ENCODE measurements at places on chromosomes 2 and 18.

- no peaks in the 10 kb centered on the region for H3K36me3 ChIP-seq
- no peak for DNase-seq
- H3K27ac ChIP-seq = no peak overlapping the region
Observed at GRCh38 chr2:43791035-43791765, 17.4 kb downstream of the DYNC2LI1 start.

- H3K27me3 ChIP-seq = no peaks in the 10 kb centered on the region
- H3K4me1 ChIP-seq = no peaks in the 10 kb centered on the region
- no peak overlapping the region for H3K4me3 ChIP-seq
- DNase-seq = no peak
- H3K27ac ChIP-seq = no peak overlapping the region
Observed at GRCh38 chr18:50494569-50494968, 65.3 kb upstream of the MAPK4 start.

- no peak overlapping the region for H3K27ac ChIP-seq
- no peak overlapping the region for H3K4me3 ChIP-seq
- H3K36me3 ChIP-seq = no peaks in the 10 kb centered on the region
- DNase-seq = no peak
- no peaks in the 10 kb centered on the region for H3K4me1 ChIP-seq
- H3K27me3 ChIP-seq = no peaks in the 10 kb centered on the region
Observed at GRCh38 chr2:40642237-40642636, 190.3 kb upstream of the SLC8A1 start.

DNA sequence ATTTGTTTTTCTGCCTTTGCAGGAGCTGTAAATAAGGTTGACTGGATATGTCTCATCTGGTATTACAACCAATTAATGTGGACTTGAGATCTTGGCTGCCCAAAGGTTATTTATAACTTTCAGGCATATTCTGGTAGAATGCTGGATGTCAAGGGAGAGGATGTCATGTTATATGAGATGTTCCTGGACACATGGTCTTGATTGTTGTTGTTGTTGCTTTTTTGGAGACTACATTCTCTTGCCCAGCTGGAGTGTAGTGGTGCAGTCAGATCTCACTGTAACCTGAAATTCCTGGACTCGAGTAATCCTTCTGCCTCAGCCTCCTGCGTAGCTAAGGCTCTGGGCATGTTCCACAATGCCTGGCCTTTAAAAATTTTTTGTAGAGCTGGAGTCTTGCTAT is 83.3 kb downstream of the LCLAT1 start:
- no peaks in the 10 kb centered on the region for H3K27me3 ChIP-seq
- H3K27ac ChIP-seq = no peak overlapping the region
- no peaks in the 10 kb centered on the region for H3K36me3 ChIP-seq
- no peak for DNase-seq
- H3K4me1 ChIP-seq = peaks cover 8% of the 10 kb centered on the region

DNA sequence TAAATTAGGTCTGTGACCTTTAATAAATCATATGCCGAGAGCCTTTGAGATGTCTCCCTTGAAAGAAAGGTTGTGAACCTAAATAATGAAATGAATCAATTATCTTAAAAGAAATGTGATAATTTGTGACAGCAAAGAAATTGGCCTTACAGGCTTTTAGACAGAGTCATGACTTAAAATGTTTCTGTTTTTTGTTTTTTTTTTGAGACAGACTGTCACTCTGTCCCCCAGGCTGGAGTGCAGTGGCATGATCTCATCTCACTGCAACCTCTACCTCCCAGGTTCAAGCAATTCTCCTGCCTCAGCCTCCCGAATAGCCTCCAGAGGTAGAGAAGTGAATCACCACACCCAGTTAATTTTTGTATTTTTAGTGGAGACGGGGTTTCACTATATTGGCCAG is 898.0 kb downstream of the CNTNAP5 start:
- no peak for DNase-seq
- H3K36me3 ChIP-seq = no peaks in the 10 kb centered on the region
- H3K4me3 ChIP-seq = no peak overlapping the region
- H3K27ac ChIP-seq = no peak overlapping the region

- no peaks in the 10 kb centered on the region for H3K27me3 ChIP-seq
- no peak for DNase-seq
- H3K36me3 ChIP-seq = no peaks in the 10 kb centered on the region
- no peak overlapping the region for H3K27ac ChIP-seq
Observed at GRCh38 chr18:7941533-7941932, 374.4 kb downstream of the PTPRM start.

- no peak overlapping the region for H3K27ac ChIP-seq
- no peaks in the 10 kb centered on the region for H3K36me3 ChIP-seq
- no peak for DNase-seq
- H3K27me3 ChIP-seq = no peaks in the 10 kb centered on the region
- H3K4me3 ChIP-seq = no peak overlapping the region
Observed at GRCh38 chr2:203431391-203432185, 103.4 kb downstream of the ABI2 start.

DNA sequence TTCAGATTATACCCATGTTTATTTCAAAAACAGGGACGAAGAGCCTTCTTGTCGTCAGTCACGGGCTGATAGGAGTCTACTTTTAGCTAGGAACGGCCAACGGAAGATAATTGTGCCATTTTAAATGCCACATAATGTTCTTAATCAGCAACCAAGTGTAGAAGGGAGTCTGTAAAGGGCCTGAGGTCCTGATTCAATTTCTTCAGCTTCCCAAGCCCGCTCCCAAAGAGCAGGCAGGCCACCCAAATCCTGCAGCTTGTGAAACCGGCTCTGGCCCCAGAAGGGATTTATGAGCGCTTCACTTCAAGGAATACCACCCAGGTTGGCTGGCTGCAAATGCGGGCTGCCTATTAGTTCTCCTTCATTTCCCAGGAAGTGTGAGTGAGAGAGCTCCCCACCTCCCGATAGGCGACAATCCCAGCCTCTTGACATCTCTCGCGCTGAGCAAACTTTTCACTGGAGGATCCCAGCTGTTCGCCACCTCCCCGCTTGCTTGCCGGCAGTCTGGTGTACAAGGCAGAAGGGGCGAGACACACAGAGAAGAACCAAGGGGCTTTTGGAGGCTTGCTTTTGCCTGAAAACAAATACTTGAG is 272.9 kb downstream of the CDH20 start:
- peak overlapping the region; percentile 85 for H3K27ac ChIP-seq
- H3K4me3 ChIP-seq = peak overlapping the region; percentile 10
- peak; percentile 44 for DNase-seq

GRCh38 chr18:27728659-27729058 is 448.3 kb downstream of the CDH2 start:
- no peak for DNase-seq
- H3K27me3 ChIP-seq = no peaks in the 10 kb centered on the region
- H3K36me3 ChIP-seq = no peaks in the 10 kb centered on the region

- H3K27me3 ChIP-seq = no peaks in the 10 kb centered on the region
- no peaks in the 10 kb centered on the region for H3K4me1 ChIP-seq
- H3K27ac ChIP-seq = no peak overlapping the region
- no peak overlapping the region for H3K4me3 ChIP-seq
- no peaks in the 10 kb centered on the region for H3K36me3 ChIP-seq
- DNase-seq = peak; percentile 45
Observed at GRCh38 chr2:137192366-137193310, 427.3 kb downstream of the THSD7B start.

- H3K4me1 ChIP-seq = no peaks in the 10 kb centered on the region
- H3K36me3 ChIP-seq = no peaks in the 10 kb centered on the region
- no peaks in the 10 kb centered on the region for H3K27me3 ChIP-seq
Observed at GRCh38 chr2:25187729-25188350, 19.5 kb upstream of the POMC start.

DNA sequence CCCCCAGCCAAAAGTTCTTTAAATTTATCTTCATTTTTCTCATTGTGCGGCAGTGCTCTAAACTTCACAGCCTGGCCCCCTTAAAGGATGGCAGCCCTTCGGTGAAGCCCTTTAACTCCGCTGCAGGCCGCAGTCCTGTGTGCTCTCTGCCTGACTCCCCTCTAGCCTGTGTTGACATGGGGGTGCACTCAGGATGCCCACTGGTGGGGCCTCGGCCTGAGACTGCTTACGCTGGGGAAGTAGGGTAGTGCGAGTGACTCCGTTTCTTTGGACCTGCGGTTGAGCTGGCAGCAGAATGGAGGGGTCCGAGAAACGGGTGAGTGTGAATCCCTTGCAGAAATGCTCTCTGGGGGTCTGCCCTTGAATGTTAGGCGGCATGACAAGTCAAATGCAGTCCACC is 5.6 kb downstream of the RAB12 start:
- H3K27me3 ChIP-seq = no peaks in the 10 kb centered on the region
- peaks cover 34% of the 10 kb centered on the region for H3K4me1 ChIP-seq
- H3K4me3 ChIP-seq = no peak overlapping the region
- H3K27ac ChIP-seq = peak overlapping the region; percentile 72
- DNase-seq = no peak

DNA sequence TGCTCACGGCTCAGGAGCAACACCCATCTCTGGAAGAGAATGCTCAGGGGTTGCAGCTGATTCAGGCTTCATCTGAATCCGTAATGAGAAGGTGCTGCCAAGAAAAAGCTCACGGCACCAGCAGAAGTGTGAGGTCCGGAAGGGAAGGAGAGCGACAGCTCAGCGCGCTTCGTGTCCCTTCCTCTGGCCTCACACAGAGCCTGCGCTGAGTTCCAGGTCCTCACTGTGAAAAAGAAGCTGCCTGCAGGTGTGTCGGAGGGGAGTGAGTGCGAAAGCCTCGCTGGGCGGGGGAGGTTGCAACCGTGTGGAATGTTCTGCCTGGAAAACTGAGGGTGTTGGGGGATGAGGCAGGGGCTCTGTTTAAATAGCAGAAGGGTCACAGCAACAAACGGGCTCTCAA is 76.2 kb upstream of the TWIST2 start:
- no peak for DNase-seq
- H3K4me1 ChIP-seq = no peaks in the 10 kb centered on the region
- no peak overlapping the region for H3K27ac ChIP-seq
- peaks cover 45% of the 10 kb centered on the region for H3K27me3 ChIP-seq
- no peaks in the 10 kb centered on the region for H3K36me3 ChIP-seq

Measured in hepatocyte (in vitro differentiated cells).